ENCODE measurements at places on chromosomes 13 and 19. TPM values are rescaled to one million over a fixed set of nuclear protein-coding genes. Genes with fewer than 3 reads are reported as not detected.

FOXA3 gene
- not detected for total RNA-seq

SYCN gene
- total RNA-seq, result not detected

ATF5 gene
- total RNA-seq, result 20.2 TPM

IQCN gene
- total RNA-seq, result not detected

CBARP gene
- total RNA-seq, result 7.2 TPM

ZNF823 gene
- total RNA-seq, result 5.8 TPM

GSX1 gene
- not detected for total RNA-seq

Measured in myometrial cell (primary cell).